Cerebellar cortex (tissue), 1 donor: ENCODE measurements at places on chromosomes 6 and 20.
A peak's percentile ranks its signal among the peaks of the same experiment; 100 is the strongest.

DNA sequence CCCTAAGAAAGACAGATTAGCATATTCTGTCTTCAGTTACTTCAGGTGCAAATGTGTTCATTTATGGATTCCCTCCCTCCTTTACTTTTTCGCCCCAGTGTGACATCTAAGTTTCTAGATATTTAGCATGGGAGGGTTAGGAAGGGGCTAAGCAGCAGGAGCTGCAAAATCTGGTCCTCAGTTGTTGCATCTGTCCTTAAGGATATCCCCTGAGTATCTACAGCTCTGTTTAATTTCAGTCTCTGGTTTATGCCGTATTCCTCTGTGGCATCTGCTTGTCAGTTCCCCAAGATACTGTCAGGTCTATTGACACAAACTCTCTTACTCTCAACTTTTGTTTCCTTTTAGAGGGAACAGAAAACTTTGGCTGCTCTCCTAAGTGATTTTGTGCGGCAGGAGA is 754.6 kb upstream of the MAP3K7 start:
- no peak for DNase-seq

GRCh38 chr20:61933481-61933950 is 132.2 kb downstream of the TAF4 start:
- no peak for DNase-seq

GRCh38 chr20:1761116-1761515 is 103.5 kb upstream of the SIRPG start:
- DNase-seq, result no peak

DNA sequence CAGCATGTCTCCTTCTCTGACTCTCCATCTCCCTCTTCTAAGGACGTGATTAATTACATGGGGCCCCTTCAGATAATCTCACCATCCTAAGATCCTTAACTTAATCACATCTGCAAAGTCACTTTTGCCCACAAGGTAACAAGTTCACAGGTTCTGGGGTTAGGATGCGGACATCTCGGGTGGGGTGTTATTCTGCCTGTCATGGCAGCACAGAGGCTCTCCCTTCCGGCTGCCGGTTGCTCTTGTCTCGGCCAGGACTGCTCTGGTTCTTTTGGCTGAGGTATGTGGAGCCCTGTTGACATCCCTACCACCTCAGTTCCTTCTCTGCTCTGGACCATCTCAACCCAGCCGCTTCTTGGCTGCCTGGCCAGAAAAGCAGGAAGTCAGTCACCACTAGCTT is 4.2 kb upstream of the CST11 start:
- DNase-seq, result no peak

DNA sequence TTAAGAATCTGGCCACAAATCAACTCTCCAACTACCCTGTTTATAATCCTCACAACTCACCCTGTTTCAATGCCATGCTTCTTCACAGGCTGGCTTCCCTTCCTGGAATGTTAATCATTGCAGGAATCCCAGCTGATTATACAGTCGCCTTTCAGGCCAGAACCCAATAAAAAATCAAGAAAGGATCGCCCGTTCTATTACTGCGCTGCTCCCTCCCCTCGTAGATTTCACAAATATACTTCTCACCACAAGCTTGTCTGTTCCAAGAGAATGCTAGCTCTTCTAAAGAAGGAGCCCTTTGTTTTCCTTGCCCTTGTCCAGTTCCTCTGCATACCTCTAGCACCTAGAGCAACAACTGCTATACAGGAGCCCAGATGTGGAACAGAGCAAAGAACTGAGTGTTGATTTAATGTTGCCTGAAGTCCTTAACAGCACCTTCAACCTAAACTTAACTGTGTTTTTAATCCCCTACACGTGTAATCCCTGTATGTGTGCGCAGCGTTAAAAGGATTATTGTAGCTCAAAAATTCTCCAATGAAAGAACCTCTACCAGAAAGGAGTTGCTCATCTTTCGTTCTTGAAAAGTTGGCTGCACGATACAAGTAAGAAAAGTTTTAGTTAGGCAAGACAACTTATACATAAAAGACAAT is 988 bp downstream of the ECHDC1 start:
- no peak for DNase-seq

DNA sequence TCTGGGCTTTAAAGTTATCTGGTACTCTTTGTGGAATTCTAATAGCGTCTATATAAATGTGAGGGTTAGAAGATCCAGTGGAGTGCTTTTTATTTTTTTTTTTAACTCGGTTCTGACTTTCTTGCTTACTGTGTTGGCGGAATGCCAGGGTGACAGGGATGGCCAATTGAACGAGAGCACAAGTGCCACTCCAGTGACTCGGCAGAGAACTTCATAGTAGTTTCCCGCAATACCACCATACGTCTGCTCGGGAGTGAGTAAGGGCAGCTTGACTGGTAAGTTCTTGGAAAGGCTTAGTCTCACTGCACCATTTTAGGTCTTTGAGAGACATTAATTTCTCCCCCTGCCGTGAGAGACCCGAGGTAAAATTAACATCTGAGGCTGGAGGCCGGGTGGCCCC is 49.4 kb upstream of the TULP1 start:
- DNase-seq, result no peak

GRCh38 chr6:133567636-133568035 is 321.3 kb upstream of the TCF21 start:
- no peak for DNase-seq

GRCh38 chr6:129432738-129433137 is 277.2 kb downstream of the ARHGAP18 start:
- DNase-seq, result no peak

DNA sequence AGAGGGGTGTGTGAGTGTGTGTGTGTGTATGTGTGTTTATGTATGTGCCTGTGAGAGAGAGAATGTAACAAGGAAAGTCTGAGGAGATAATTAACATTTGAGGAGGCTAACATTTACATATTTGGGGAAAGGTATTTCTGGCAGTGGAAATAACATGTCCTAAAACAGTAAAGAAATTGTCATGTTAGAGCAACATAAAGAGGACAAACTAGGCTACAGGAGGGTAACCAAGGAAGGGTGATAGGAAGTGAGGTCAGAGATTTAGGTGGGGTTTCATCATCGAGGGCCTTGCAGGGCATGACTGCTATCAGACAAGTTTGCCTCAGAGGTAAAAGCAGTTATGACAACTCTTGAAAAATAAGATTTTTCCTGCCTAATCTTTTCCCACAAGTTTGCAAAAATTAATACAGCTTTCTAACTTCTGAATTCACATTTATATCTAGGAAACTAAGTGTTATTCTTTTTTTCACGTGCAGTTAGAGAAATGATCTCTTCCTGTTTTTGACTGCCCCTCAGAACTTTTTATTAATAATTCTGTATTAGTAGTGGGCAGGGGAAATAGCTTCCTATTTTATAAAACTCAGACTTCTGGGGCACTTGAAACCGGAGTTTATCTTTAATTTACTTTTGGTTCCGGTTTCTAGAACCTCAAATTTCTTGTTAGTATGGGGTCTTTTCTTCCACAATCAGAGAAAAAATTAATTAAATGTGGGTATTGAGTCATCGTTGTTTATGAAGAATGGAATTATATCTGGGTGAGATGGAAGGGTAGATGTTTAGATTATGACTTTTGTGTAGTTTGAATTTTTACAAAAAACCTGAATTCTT is 30.5 kb upstream of the RHAG start:
- DNase-seq, result no peak

DNA sequence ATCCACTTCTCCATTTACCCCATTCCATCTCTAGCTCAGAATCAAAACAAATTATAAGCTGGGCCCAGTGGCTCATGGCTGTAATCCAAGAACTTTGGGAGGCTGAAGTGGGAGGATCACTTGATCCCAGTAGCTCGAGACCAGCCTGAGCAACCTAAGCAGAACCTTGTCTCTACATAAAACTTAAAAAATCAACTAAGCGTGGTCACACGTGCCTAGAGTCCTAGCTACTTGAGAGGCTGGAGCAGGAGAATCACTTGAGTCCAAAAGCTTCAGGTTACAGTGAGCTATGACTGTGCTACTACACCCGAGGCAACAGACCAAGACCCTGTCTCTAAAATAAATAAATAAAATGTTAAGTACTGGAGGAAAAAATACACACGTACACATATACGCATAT is 74.7 kb upstream of the RUNX2 start:
- DNase-seq, result no peak

DNA sequence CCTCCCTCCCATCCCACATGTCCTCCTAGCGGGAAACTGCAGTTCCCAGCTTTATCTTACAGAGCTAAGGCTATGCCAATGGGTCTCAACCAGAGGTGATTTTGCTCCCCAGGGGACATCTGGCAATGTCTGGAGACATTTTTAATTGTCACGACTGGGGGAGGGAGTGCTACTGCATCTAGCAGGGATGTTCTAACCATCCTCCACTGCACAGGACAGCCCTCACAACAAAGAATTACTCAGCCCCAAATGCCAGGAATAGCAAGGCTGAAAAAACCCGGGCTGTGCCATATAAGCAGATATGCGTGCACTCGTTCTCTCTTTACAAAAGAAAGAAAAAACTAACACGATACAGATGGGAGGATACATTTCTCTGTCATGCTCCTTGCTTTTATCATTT is 8.5 kb downstream of the MRPS18A start:
- DNase-seq, result no peak

GRCh38 chr6:129638055-129638684 is 71.8 kb downstream of the ARHGAP18 start:
- no peak for DNase-seq

DNA sequence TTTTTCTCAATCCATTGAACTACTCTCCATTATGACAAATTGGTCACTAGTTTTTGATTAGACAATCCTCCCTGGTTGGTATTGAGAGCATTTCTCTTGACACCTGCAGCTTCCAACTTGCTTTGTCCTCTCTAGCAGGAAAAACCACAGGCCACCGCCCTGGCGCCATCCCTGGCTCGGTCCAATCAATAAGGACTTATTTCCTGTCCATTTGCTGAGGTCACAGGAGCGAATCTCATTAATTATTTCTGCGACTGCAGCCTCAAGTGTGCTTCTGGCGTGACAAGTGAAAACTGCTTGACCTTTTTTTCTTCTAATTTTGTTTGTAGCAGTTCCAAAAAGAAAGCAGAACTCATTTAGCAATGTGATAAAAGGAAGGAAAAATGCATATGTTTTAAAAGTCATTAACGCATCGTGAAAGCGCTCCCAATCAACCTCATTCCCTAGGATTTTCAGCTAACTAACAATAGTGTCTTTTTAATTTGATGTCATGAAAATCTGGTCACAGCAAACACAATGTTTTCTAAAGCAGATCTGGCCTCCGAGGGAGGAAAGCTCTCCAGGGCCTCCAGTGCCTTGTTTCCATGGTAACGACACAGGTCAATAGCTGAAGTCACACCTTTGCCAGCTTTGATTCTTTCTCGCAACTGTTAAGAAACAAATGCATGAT is 39.0 kb upstream of the BEND3 start:
- peak; percentile 81 for DNase-seq

- no peak for DNase-seq
Measured at GRCh38 chr6:111558690-111559187, 46.9 kb downstream of the TRAF3IP2 start.

GRCh38 chr6:163432300-163432699 is 17.8 kb downstream of the QKI start:
- DNase-seq, result no peak

DNA sequence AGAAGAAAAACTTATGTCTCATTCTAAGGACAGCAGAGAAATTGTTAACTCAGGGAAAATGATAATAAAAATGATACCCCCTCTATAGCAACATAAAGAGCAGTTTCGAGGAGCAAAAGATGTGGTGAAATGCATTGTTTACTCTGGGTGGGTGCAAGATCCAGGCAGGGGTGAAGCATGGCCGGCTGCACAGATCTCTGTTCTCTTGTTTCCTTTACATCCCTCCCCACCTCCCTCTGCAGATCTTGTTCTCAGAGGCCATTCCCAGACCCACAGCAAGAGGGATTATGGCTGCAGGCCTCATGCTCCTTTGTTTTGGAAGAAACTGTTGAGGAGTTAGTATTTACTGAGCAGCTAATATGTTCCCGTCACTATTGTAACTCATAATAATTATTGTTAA is 1.8 kb downstream of the BTN3A1 start:
- DNase-seq, result no peak

GRCh38 chr20:32466739-32467505 is 108.8 kb downstream of the ASXL1 start:
- no peak for DNase-seq

DNA sequence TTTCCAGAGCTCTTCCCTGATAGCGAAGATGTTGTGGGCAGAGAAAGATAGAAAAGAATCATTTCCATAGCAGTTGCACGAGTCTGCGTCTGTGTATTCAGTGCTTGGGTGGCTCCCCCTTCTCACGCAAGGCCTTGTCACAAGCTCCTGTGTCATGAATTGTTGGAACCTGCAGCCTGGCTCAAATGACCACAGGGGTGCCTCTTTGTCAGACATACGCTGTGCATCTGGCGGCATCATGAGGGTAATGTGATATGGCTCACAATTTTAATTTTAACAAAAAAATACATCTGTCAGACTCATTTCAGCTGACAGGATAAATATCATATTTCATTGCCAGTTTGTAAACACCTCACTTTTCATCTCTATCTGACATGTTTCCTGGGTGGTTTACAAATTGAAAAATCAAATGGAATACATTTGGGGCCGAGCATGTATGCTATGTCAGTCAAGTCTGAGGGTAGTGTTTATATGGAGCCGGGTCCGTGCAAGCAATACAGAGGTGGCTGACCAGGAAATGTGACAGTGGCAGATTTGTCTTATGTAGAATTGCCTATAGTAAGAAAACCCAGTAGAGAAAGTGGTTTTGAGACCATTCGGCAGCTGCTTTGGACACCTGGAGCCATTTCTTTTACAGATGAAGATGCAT is 90.9 kb downstream of the CAP2 start:
- DNase-seq, result no peak

DNA sequence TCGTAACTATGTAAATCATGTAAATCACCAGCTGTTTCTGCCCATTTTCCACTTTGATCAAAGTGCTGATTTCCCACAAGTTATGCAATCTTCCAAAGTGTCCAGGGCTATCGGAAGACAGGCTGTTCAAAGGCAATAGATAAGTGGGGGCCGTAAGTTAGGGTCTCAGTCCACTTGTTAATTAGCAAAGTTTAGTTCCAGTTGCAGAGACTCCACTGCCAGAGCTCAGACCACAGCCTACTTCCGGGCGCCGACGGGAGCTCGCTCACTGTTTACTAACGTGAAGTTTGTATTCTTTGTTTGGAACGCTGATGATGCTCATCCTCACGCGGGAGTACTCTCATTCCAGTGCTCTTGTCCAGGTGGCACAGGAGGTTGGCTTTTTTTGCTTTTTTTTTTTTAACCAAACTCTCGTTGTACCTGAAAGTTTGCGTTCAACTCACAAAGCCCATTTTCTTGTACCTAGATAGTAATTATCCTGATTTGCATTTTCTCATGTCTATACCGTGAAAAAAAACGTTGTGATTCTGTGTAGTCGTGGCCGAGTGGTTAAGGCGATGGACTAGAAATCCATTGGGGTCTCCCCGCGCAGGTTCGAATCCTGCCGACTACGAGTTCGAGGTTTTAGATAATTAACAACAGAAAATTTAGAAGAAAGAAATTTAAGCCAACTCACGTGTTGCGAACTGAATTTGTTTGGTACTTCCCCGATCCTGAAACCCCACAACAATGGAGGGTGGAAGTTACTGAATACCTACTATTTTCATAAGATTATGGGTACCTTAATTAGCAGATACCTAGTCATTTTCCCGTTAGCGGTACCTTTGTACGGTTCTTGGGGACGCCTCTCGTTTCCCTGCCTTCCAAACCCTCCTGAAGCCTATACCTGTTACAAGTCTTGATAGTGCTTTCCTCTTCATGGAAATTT is 29.9 kb upstream of the ZNF184 start:
- peak; percentile 74 for DNase-seq

- DNase-seq, result no peak
Measured at GRCh38 chr20:57749131-57749690, 39.4 kb upstream of the PMEPA1 start.

GRCh38 chr6:107185391-107185970 is 70.2 kb upstream of the BEND3 start:
- peak; percentile 45 for DNase-seq

GRCh38 chr20:7996898-7997297 is 22.7 kb downstream of the TMX4 start:
- DNase-seq, result no peak
